ENCODE measurements at places on chromosomes 5 and 9. TPM values are rescaled to one million over a fixed set of nuclear protein-coding genes. Genes with fewer than 3 reads are reported as not detected.

Gene SPATA31D4
- not detected for total RNA-seq

Gene USP20
- total RNA-seq, result 125 TPM

Gene NR2F1
- 0.33 TPM for total RNA-seq

Gene OMD
- not detected for total RNA-seq

Gene GRXCR2
- total RNA-seq, result not detected

Gene PAPPA
- not detected for total RNA-seq

Gene CCDC152
- total RNA-seq, result 6.5 TPM

DNA sequence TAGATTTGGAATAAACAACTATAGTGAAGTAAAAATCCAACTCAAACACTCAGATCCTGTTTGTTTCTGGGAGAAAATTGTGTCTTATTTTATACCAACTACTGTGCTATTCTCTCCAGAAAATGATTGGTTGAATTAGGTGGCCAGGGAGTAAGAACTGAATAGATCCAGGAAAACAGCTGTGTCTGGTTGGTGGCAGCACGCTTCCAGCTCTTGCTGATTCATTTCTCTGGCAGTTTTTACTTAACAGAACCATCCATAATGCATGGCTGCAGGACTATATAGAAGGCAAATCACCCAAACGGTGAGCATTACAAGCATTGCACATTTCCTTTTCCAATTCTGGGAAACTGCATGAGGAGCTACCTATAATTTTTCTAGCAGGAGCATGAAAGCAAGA lies 29.5 kb downstream of the DMAC1 start:
- H3K27me3 ChIP-seq, result no peaks in the 10 kb centered on the region
- no peak for DNase-seq
- no peak overlapping the region for H3K27ac ChIP-seq
- no peaks in the 10 kb centered on the region for H3K36me3 ChIP-seq
- no peaks in the 10 kb centered on the region for H3K4me1 ChIP-seq
- H3K4me3 ChIP-seq, result no peak overlapping the region

DNA sequence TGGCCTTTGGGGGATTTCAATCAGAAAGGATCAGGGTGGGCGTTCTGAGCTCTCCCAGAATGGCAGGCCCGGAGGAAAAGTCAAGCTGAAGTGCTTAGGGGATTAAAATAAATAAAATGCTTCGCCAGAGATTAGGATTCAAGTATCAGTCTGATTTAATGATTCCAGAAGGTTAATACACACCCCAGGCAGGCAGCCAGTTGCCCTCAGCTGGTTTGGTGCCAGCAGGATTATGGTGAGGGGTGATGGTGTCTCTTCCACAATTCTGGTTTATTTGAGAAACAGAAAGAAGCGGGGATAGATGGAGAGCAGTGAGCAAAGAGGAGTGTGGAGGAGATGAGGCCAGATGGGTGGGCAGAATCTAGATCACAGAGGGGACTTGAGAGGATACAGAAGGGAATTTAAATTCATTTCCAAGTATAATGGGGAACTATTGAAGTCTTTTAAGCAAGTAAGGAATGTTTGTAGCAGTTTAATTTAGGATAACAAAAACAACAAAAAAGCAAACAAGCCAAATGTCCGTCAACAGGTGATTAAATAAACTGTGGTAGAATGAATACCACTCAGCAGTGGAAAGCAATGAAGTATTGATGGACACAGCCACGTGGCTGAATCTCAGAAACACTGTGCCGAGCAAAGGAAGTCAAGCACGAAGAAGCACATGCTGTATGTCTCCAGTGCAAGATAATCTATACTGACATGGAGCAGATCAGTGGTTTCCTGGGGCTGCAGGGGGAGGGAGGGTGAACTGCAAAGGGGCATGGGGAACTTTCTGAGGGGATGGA lies 297.7 kb downstream of the MSX2 start:
- H3K4me1 ChIP-seq, result no peaks in the 10 kb centered on the region
- H3K36me3 ChIP-seq, result no peaks in the 10 kb centered on the region
- H3K4me3 ChIP-seq, result no peak overlapping the region
- peaks cover 6% of the 10 kb centered on the region for H3K27me3 ChIP-seq

GRCh38 chr9:135228983-135229625 lies 141.6 kb downstream of the OLFM1 start:
- no peaks in the 10 kb centered on the region for H3K36me3 ChIP-seq
- H3K27ac ChIP-seq, result no peak overlapping the region
- no peak overlapping the region for H3K4me3 ChIP-seq
- peaks cover 37% of the 10 kb centered on the region for H3K27me3 ChIP-seq
- no peak for DNase-seq
- no peaks in the 10 kb centered on the region for H3K4me1 ChIP-seq

GRCh38 chr5:82011761-82012160 lies 39.9 kb downstream of the ATG10 start:
- no peak overlapping the region for H3K27ac ChIP-seq
- H3K4me1 ChIP-seq, result no peaks in the 10 kb centered on the region
- no peak overlapping the region for H3K4me3 ChIP-seq

- H3K27me3 ChIP-seq, result no peaks in the 10 kb centered on the region
- H3K4me1 ChIP-seq, result no peaks in the 10 kb centered on the region
- no peak overlapping the region for H3K4me3 ChIP-seq
- no peak for DNase-seq
Measured at GRCh38 chr5:125978015-125978414, 445.2 kb upstream of the GRAMD2B start.

DNA sequence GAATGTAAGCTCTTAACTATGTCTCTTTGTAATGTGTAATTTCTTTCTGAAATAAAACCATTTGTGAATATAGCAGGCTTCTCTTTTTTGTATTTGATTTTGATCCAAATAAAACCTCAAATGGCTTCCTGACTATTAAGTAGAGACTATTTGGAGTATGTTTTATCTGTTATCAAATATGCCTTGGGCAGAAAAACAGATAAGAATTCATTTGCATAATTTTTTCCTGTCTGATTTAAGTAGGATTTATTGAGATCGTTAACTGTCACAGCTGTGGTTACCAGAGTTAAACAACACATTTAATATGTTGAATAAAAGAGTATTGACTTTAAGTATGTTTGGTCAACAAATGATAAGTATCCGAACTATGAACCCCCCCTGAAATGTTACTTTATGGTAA lies 104.9 kb downstream of the MELK start:
- H3K27ac ChIP-seq, result no peak overlapping the region
- no peak overlapping the region for H3K4me3 ChIP-seq
- H3K27me3 ChIP-seq, result no peaks in the 10 kb centered on the region

DNA sequence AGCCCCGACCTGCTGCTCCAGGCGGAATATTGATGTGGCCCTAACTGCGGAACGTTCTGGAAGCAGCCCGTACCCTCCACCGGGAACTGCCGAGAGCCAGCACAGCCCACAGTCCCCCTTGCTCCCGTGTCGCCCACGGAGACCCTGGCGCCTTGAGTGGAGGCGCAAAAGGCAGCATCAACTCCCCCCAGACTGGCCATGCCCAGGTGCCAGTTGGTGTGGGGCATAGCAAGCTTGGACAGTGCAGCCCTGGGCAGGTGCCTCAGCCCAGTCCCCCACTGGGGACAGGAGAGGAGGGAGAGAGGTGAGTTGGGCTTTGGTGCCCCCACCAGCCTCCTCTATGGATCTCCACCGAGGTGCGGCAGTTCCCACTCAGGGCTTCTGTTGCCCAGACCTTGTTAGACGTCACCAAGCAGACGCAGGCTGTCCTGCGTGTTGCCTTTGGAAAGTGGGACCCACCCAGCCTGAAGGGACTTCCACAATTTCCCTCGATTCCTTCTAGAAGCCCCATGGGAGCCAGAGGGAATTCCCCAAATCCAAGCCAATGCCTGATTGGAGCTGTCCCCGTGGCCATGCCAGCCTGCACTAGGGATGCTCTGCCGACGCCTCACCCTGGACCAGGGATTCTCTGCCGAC lies 19.8 kb upstream of the NRARP start:
- H3K27me3 ChIP-seq, result no peaks in the 10 kb centered on the region
- H3K27ac ChIP-seq, result no peak overlapping the region
- peaks cover 23% of the 10 kb centered on the region for H3K4me1 ChIP-seq
- no peak overlapping the region for H3K4me3 ChIP-seq
- DNase-seq, result no peak

DNA sequence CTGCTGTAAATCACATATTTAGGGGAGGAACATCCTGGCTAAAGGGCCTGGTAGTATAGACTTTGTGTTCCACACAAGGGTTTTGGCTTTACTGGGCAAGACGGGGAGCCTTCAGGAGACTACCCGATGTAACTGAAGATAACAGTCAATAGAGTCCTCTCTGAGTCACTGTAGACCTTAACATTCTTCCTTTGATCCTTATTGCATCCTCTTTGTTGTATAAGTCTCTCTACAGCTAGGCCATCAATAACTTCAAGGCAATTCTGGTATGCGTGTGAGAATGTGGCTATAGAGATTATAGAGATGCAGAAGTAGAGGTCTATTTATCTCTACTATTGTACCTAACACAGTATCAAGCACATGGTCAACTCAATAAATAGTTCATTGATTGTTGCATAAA lies 67.3 kb upstream of the STK32A start:
- H3K4me1 ChIP-seq, result no peaks in the 10 kb centered on the region
- no peaks in the 10 kb centered on the region for H3K36me3 ChIP-seq
- no peak overlapping the region for H3K27ac ChIP-seq
- no peak for DNase-seq
- no peak overlapping the region for H3K4me3 ChIP-seq

DNA sequence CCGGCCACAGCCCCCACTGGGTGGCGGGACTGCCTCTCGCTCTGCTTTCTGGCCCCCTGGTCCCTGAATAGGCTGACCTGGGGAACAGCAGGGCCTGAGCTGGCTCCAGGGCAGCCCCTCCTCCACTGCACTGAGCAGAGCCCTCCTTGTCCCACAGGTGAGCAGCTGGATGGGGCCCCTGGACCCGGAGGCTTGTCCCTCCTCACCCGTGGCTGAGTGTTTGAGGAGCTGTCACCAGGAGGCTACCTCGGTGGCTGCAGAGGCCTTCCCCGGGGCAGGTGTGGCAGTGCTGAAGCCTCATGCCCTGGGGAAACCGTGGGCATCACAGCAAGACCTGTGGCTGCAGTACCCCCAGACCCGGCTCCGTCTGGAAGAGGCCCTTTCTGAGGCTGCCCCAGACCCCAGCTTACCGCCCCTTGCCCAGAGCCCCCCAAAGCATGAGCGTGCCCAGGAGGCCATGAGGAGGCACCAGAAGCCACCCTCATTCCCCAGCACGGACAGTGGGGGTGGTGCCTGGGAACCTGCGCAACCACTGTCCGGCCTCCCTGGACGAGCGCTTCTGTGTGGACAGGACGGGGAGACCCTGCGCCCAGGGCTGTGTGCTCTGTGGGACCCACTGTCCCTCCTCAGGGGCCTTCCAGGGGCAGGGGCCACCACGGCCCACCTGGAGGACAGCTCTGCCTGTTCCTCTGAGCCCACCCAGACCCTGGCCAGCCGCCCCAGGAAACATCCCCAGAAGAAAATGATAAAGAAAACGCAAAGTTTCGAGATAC lies 28.5 kb upstream of the LRRC14B start:
- no peak overlapping the region for H3K4me3 ChIP-seq
- no peak for DNase-seq
- no peaks in the 10 kb centered on the region for H3K4me1 ChIP-seq
- no peaks in the 10 kb centered on the region for H3K36me3 ChIP-seq

DNA sequence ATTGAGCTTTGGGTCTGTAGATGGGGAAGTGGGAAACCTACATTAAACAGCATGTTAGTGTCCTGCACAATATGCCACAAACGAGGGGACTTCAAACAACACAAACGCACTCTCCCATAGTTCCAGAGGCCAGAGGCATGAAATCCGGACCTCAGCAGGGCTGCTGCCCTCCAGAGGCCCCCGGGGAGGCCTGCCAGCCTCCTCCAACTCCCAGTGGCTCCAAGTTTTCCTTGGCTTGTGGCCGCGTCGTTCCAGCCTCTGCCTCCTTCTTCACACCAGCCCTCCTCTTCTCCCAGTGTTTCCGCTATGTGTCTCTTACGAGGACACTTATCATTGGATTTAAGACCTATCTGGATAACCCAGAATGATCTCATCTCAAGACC lies 13.3 kb upstream of the COL5A1 start:
- no peak overlapping the region for H3K27ac ChIP-seq
- no peaks in the 10 kb centered on the region for H3K4me1 ChIP-seq
- no peak for DNase-seq
- H3K4me3 ChIP-seq, result no peak overlapping the region
- H3K36me3 ChIP-seq, result no peaks in the 10 kb centered on the region

- no peak overlapping the region for H3K4me3 ChIP-seq
- no peaks in the 10 kb centered on the region for H3K27me3 ChIP-seq
- H3K27ac ChIP-seq, result no peak overlapping the region
Measured at GRCh38 chr9:87650611-87651295, 75.2 kb upstream of the CTSL start.

- DNase-seq, result no peak
- no peak overlapping the region for H3K4me3 ChIP-seq
- H3K36me3 ChIP-seq, result peaks cover 2% of the 10 kb centered on the region
- no peaks in the 10 kb centered on the region for H3K27me3 ChIP-seq
Measured at GRCh38 chr9:130740218-130741023, 46.8 kb downstream of the EXOSC2 start.

GRCh38 chr5:158451203-158451992 lies 592.5 kb upstream of the CLINT1 start:
- H3K36me3 ChIP-seq, result no peaks in the 10 kb centered on the region
- H3K27ac ChIP-seq, result no peak overlapping the region
- no peaks in the 10 kb centered on the region for H3K27me3 ChIP-seq

GRCh38 chr9:110714314-110714713 lies 45.7 kb downstream of the MUSK start:
- DNase-seq, result no peak
- no peak overlapping the region for H3K27ac ChIP-seq
- H3K4me1 ChIP-seq, result no peaks in the 10 kb centered on the region
- H3K4me3 ChIP-seq, result no peak overlapping the region
- H3K36me3 ChIP-seq, result no peaks in the 10 kb centered on the region
- no peaks in the 10 kb centered on the region for H3K27me3 ChIP-seq

GRCh38 chr5:62284946-62285891 lies 20.8 kb upstream of the KIF2A start:
- H3K27ac ChIP-seq, result peak overlapping the region; percentile 42
- H3K4me3 ChIP-seq, result no peak overlapping the region
- DNase-seq, result no peak
- no peaks in the 10 kb centered on the region for H3K4me1 ChIP-seq
- H3K27me3 ChIP-seq, result no peaks in the 10 kb centered on the region

DNA sequence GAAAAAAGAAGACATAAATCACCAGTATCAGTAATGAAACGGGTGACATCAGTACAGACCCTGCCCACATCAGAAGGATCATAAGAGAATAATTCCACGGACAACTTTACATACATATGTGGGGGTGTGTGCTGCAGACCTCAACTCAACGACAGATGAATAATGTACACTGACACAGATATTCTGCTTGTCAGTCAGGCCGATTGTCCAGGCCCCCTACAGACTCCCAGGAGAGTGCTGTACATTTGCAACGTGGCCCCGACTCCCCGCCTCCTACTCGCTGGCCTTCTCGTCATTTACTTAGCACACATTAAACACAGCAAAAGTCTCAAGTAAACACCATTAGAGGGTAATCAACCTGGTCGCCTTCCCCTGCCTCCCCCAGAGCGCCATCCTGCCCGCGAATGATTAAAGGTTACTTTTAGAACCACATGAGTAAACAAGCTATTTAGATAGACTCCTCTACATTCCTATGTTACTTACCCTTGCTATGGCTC lies 3.5 kb upstream of the TMED9 start:
- no peak for DNase-seq
- H3K4me1 ChIP-seq, result peaks cover 18% of the 10 kb centered on the region
- H3K27ac ChIP-seq, result no peak overlapping the region
- no peak overlapping the region for H3K4me3 ChIP-seq
- H3K27me3 ChIP-seq, result peaks cover 17% of the 10 kb centered on the region

- peaks cover 15% of the 10 kb centered on the region for H3K4me1 ChIP-seq
- no peaks in the 10 kb centered on the region for H3K36me3 ChIP-seq
- DNase-seq, result no peak
- H3K27me3 ChIP-seq, result no peaks in the 10 kb centered on the region
- no peak overlapping the region for H3K27ac ChIP-seq
Measured at GRCh38 chr5:75234251-75234650, 2.4 kb downstream of the ANKRD31 start.
